Fibroblast of lung (primary cell): ENCODE measurements at places on chromosomes 1 and 21. TPM values are rescaled to one million over a fixed set of nuclear protein-coding genes. Genes with fewer than 3 reads are reported as not detected.

- peak; percentile 76 for DNase-seq
Observed at GRCh38 chr1:184910691-184911091, 63.6 kb downstream of the NIBAN1 start.

- no peak for DNase-seq
Observed at GRCh38 chr1:47875831-47876586, 121.2 kb downstream of the TRABD2B start.

DNA sequence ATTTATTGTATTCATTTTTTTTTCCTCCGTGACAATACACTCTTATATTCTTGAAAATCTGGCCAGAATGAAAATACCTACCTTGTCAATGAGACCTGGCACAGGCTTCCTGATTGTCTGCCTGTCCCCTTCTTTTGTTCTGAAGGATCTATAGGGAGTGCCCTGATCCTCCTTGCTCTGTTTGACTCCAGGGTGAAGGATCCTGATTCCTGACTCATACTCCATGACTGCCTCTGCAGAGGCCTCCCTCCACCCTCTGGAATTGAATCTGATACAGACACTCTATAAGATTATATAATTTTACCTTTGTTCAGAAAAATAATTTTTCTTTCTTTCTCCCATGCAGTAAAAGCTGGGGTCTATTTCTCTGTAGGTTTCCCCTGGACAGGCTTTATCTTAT is 116.2 kb downstream of the HMCN1 start:
- DNase-seq, result peak; percentile 34

GRCh38 chr1:14812189-14812588 is 213.7 kb downstream of the KAZN start:
- DNase-seq, result no peak

DNA sequence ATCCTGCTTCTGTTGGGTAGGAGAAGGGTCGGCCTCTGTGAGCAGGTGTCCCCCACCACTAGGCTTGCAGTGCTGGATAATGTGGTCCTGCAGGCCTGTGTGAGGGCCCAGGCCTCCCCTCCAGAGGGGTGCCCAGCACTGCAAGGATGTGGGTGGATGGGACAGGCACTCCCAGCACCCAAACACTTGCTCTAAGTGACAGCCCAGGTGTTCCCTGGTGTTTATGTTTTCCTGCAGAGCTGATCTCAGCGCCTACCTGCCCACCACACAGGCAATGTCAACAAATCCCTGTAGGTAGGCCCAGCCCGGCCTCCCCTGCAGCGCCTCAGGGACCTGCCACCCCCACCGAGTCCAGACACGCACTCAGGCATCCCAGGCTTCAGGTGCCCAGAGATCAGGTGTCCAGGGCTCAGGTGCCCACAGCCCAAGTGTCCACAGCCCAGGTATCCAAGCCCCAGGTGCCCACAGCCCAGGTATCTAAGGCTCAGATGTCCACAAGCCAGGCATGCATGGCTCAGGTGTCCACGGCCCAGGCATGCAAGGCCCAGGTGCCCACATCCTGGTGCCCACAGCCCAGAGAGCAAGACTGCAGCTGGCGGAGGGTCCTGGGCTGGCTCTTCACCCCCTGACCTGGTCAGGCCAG is 59.2 kb downstream of the WNT9A start:
- DNase-seq, result no peak

- no peak for DNase-seq
Observed at GRCh38 chr1:208349694-208350330, 105.6 kb upstream of the PLXNA2 start.

Gene TRABD2B
- under 0.01 TPM in 2 replicates for total RNA-seq

Gene TTC24
- not detected in 2 replicates for total RNA-seq

Gene DNASE2B
- not detected in 2 replicates for total RNA-seq
